H7 (cell line): ENCODE measurements at places on chromosomes 4 and X.
A peak's percentile ranks its signal among the peaks of the same experiment; 100 is the strongest.

- DNase-seq = no peak
Observed at GRCh38 chrX:124338733-124339514, 6.5 kb downstream of the TEX13D start.

GRCh38 chrX:39165185-39165584, 363.9 kb downstream of the MID1IP1 start:
- DNase-seq = no peak

DNA sequence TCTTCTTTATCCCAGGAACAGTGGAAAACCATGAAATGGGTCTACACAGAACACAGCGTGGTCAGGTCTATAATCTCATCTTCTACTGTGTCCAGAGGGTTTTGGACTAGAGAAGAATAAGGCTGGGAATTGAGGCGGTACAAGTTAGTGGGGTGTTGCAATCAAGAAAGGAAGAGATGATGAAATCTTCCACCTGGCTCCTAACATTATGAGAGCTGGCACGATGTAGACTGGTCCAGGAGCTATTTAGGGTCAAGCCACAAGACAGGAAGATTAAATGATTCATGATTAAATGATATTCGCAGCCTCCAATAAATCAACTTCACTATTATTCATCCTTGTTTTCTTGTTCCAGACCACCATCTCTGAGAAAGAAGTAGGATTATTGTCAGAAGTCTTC, 88.0 kb downstream of the ARSF start:
- no peak for DNase-seq

- no peak for DNase-seq
Observed at GRCh38 chr4:96312046-96312685, 472.3 kb downstream of the PDHA2 start.

DNA sequence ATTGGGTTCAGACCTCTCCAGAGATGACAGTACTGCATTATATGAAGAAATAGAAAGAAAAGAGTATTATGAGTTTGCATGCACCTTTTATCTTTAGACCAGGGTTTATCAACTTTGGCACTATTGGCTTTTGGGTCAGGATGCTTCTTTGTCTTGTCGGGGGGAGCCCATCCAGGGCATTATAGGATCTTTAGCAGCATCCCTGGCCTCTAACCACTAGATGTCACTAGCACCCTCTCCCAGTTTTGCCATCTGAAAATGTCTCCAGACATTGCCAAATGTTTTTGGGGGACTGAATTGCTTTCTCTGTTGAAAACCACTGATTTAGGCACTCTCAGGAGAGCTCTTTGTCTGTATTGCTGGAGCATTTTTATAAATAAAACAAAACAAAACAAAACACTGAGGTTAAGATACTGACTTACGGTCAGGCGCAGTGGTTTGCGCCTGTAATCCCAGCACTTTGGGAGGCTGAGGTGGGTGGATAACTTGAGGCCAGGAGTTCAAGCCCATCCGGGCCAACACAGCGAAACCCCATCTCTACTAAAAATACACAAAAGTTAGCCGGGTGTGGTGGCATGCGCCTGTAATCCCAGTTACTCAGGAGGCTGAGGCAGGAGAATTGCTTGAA, 23.6 kb downstream of the CA5B start:
- DNase-seq = peak; percentile 77

DNA sequence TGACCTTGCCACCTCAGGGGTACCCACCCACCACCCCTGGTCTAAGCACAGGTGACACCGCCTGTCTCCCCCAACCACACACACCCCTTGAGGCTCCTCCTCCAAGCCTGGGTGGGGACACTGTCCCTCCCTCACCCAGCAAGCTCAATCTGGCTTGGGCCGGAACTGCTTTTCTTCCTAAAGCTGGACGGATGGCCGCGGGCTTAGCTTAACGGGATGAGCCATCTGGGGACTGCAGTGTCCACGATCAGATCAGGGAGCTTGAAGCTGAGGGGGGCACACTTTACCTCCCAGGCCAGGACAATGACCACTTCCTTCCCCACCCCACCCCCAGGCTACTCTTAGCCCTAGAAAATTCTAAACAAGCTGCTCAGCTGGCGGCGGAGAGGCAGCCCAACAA, 1.0 kb upstream of the SLC6A8 start:
- DNase-seq = no peak

DNA sequence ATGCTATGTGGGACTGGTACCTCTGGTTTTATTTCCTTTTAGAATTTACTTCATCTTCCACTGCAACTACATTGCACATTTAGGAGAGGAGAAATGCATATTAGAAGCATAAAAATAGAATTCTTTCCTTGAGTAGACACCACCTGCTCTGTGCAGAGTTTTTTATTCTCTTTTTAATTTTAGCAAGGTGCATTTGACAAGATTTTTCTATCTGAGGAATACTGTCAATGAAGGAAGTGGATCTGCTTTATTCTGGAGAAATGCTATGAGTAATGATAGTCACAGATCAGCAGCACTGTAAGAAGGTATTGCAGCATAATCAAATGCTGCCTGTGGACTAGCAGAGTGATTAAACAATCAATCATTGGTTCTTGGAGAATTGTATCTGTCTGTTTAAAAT, 1038.3 kb downstream of the RAPGEF2 start:
- no peak for DNase-seq

- DNase-seq = no peak
Observed at GRCh38 chrX:68922013-68922412, 93.2 kb downstream of the EFNB1 start.

DNA sequence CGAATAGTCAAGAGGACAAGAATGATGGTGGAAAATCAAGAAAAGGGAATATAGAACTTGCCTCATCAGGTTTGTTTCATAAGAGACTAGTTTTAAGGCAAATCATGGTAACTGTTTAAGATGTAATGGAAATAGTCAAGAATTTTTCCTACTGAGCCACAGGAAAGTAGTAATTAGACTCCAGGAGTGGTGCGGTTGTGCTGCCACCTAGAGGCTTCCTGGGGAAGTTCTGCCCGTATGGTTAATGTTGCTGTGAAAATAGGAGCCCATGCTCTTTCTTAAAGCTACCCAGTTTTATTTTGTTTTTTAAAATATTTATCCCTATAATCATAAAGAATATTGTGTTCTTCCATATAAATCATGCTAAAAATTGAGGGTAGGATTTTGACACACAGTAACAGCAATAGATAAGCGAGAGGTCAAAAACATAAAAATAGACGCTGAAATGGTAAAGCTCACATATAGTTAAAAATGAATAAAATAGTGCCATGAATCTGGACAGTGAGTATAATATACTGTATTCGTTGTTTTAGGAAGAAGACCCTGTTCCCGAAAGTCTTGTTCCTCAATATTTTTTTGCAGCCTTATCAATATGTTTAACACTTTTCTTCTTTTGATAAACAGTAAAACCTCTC, 87.0 kb downstream of the PHOX2B start:
- peak; percentile 56 for DNase-seq

DNA sequence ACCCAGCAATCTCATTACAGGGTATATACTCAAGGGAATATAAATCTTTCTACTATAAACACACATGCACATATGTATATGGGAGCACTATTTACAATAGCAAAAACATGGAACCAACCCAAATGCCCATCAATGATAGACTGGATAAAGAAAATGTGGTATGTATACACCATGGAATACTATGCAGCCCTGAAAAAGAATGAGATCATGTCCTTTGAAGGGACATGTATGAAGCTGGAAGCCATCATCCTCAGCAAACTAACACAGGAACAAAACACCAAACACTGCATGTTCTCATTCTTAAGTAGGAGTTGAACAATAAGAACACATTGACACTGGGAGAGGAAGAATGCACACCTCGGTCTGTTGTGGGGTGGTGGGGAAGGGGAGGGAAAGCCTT, 80.6 kb upstream of the TBX22 start:
- DNase-seq = no peak
